Pancreas (tissue), 10 donors: ENCODE measurements at places on chromosomes 16 and 17. TPM values are rescaled to one million over a fixed set of nuclear protein-coding genes. Genes with fewer than 3 reads are reported as not detected.

GRCh38 chr17:28547623-28548416 is 4.6 kb downstream of the UNC119 start:
- no peaks in the 10 kb centered on the region for H3K36me3 ChIP-seq
- no peaks in the 10 kb centered on the region for H3K27me3 ChIP-seq

DNA sequence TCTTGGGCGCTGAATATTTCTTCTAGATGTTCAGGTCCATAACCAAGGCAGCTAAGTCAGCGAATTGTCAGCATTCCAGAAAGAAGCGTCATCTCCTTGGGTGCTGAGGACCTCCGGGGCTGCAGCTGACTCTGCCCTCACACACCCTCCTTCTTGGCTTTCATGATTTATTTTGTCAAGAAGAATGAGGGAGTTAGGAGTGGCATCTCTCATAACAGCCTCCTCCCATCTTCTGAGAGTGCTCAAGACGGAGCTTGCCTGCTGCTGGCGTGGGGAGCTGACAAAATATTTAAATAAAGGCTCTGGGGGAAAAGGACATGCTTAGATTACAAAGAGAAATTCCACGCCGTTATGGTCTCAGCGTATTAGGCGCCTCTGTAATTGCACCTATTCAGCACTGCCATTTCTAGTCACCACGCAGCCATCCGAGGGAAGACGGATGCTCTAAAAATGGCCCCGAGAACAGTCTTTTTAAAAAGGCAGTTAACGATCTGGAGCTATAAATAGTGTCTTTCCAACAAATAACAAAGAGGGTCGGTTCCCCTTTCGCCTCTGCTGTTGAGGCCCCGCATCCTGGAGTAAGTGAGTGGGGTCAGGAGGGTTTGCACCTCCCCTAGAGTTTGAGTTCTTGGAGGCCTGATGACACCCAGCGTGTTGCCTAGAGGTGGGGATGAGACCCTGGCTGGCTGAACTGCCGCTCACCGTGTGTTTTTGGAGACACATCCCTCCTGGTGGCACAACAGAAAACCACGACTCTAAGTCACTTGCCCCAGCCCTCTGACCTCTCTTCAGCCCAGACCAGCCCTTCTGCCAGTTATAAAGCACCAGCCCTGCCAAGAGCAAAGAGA is 187.0 kb downstream of the CCDC182 start:
- H3K27me3 ChIP-seq: no peaks in the 10 kb centered on the region
- H3K36me3 ChIP-seq: no peaks in the 10 kb centered on the region
- H3K27ac ChIP-seq: no peak overlapping the region
- no peak overlapping the region for H3K4me3 ChIP-seq

- H3K27me3 ChIP-seq: no peaks in the 10 kb centered on the region
- peak overlapping the region; percentile 70 for H3K4me3 ChIP-seq
- DNase-seq: no peak
Measured at GRCh38 chr17:78737332-78737731, 44.7 kb downstream of the CYTH1 start.

MAP2K4 gene
- polyA plus RNA-seq: 4.9 TPM

TNFRSF13B gene
- polyA plus RNA-seq: not detected
